ENCODE measurements at places on chromosomes 2 and 18.

DNA sequence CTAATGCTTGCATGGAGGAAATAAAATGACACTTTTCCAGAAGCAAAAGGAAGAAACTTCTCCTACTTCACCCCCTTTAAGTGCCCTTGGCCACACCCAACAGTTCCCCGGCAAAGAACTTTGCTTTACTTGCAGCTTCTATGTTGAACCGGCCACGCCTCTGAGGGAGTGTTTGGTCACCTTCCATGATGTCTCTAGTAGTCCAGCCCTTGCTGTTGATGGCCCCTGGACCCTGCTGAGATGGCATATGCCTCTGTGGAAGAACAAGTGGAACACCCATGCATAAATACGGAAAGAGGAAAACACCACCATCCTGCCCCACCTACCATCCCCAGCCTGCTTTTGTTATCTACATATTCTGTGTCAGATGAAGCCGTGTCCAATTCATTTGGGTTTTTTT is 218.3 kb upstream of the POU3F3 start:
- no peak for DNase-seq

DNA sequence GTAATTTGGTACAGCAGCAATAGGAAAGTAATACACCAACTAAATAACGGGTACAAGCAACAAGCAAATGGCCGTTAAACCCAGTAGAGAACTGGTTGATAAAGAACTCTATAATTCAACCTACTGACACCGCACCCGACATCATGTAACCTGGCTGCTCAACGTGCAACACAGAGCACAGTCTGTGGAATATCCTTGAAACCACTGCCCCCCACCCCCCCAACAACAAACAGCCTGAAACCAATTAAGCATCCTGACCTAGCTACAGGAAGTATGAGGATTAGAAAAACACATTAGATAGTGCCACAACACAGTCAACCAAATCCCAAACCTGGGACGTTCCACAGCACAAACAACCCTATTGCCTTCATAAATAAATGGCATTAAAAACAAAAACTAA is 23.5 kb downstream of the HDLBP start:
- no peak for DNase-seq

DNA sequence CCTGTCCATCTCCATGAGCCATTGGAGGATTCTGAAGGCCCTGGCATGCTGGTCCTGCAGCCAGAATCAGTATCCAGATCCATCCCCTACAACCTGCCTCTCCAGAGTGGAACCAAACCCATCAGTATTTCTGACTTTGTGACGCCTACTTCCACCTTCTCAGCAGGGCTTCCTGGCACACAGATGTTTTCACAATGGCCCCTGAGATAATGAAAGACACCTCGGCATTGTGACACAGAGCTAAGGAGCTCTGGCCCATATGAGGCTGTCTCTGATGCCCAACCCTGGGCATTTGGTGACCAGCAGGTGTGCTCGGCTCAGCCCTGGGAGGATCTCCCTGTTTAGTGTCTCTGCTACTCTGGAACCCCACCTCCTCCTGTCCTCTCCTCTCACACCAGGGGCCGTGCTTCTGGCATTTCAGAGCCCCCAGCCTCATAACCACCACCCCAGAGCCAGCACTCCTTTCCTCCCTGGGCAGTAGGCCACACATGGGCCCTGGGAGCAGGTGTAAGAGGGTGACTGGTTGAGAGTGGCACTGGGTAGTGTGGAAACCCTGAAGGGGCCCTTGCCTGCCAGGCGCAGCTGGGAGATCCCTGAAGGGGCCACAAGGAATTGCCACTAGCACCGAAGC is 38.2 kb downstream of the FOSL2 start:
- no peak for DNase-seq

DNA sequence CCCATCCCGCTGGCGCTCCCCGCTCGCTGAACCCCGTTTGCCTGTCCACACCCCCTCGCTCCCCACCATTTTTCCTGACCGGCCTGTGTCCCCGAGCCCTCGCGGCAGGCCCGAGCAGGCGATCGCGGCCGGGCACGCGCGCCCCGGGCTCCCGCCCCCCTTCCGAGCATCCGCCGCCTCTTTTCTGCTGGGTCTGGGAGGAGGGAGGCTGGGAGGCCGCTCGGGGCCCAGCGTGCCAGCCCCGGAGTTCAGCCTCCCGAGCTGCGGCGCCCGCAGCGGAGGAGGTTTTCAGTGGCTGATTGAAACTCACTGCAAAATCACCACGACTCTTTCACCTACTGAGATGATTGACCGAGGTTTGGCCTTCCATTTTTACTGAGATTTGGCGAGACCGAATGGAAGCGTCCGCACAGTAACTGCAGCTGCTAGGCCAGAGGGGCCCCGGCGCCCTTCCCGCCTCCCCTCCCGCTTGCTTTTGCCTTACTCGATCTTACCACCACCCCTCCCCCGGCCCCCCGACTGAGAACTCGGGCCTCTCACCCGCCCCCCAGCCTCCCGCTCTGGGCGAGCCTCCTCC is 4.8 kb downstream of the SOX11 start:
- DNase-seq, result peak; percentile 30

GRCh38 chr2:187390891-187391290 is 57.2 kb downstream of the CALCRL start:
- no peak for DNase-seq

- DNase-seq, result peak; percentile 63
Measured at GRCh38 chr2:42116195-42117181, 52.7 kb upstream of the EML4 start.

GRCh38 chr2:191200910-191201309 is 44.3 kb upstream of the MYO1B start:
- DNase-seq, result no peak

DNA sequence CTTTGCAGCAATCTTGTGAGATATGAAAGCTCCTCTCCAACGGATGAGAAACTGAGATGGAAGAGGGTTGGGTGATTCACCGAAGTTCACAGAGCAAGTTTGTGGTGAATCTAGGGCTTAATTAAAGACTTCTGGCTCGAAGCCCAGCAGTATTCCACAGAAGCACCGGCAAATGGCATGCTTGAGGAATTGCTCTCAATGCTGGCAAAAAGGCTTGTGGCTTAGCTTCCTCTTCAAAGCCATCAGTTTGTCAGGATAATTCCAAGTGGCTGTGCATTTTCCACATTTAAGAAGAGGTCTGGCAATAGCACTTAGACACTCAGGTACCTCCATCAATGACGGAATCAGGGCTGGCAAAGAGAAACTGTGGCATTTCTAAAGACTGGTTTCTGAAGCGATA is 98.7 kb upstream of the SLC66A3 start:
- DNase-seq, result no peak

Data from skin of body (tissue), 3 donors.